ENCODE measurements at places on chromosomes 6 and 20.

DNA sequence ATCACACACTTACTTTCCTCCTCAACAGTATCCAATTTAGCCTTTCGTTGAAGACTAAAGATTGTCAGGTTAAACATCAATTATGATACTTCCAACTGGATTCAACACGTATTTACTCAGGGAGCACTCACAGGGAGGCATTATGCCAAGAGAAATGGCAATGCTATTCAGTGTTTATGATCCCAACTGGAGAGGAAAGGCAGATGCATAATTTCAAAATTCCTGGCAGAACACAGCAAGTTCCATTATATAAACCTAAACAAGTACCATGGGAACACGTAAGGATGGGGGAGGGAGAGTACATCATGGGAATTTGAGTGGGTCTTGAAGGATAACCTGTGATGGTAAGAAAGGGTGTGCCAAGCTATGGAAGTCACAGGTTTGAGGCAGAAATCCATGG lies 112.7 kb downstream of the ISM1 start:
- DNase-seq: no peak

GRCh38 chr6:5030596-5031136 lies 26.8 kb upstream of the RPP40 start:
- DNase-seq: peak; percentile 93

- DNase-seq: no peak
These were observed 143.6 kb downstream of the MRPL14 start for GRCh38 chr6:43983632-43984031.

DNA sequence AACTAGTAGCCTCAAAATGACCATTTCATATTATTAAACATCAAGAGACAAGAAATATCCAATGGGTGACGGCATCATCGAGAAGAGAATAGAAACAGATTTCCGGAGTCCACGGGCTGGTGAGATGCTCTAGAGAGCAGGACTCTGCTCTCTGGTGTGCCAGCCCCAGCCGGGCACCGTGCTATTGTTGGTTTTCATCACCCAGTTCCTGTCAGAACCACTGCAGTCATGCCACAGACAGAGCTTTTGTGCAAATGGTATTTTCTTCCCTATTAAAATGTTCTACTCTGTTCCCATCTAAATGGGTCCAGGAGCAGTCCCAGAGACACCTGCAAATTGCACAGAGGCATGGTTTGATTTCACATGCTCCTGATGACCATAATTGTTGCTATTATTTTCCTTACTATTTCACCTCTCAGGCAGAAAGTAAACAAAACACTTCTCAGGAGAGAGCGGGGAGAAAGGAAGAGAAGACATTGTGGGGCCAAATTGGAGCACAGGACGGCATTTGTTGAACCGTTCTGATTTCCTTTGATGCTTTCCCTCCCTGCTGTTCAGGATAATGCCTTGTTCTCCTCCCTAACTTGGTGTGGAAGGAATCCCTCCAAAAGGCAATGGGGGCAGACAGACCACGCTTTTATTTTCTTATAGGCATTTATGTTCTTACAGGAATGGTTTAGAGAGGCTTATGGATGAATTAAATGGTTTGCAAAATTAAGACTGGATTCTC lies 11.4 kb upstream of the RAMACL start:
- DNase-seq: no peak

DNA sequence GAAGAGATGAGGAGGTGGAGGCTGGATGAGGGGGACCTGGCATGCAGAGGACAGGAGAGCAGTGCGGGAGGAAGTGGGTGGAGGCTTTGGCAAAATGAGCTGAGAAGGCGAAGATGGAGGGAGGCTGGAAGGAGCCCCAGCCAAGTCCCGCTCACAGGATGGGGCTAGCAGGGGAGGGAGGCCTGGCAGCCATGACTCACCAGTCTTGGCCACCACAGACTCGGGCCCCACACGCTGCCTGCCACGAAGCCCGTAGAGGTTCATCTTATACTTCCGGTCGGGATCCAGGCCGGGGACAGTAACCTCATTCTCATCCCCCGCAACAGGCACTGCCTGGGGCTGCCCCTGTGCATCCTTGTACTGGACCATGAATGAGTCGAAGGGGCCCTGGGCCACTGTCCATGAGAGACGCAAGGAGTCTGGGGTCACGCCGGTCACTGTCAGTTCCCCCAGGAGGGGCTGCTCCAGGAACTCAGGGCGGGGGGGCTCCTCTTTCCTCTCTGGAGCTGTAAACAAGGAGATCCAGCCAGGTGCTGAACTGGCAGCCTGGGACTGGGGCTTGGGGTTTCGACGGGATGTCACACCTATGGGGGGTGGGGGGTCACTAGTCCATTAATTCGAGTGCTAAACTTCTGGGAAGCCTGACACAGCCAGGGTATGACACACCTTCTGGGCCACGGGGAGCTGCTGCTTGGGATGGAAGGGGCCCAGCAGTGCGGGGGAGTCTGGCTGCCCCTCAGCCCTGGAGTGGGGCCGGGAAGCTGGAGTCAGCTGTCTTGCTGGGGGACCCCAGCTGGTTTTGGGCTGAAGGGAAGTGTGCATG lies 27.8 kb downstream of the TNXB start:
- no peak for DNase-seq

DNA sequence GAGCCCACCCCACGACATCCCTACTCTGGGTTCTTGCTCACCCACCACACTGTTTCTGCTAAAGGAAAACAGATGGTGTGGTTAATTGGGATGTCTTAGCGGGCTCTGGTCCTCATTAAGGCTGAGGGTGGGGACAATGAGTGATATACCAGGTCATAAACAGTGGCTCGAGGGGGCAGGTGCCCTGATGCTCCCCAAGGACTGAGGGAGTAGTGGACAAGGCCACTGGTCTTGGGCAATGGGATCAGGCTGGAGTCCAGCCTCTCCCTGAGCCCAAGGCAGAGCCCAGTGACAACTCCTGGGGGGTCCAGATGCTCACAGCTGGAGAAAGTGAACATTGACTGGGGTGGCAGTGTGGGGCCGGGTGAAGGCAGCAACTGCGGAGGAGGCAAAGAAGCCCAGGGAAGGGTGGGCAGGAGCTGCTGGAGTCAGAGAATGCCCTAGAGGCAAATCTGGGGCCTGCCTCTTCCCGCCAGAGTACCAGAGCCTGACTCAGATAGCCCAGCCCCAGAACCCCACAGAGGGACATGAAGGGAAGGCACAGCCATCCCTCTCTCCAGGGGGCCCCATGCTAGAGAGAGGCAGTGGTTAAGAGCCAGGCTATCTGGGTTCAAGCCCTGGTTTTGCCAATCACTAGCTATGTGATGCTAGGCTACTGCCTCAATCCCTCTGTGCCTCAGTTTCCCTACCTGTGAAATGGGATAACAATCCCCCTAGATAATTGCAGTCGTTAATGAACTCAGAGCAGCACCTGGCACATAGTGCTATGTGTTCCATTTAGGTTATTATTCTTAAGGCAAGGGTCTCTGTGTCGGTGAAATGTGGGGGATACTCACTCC lies 72.3 kb downstream of the MRPL14 start:
- DNase-seq: no peak

GRCh38 chr6:142914937-142915697 lies 29.9 kb downstream of the HIVEP2 start:
- no peak for DNase-seq

- DNase-seq: no peak
These were observed 9.2 kb downstream of the SLC35A1 start for GRCh38 chr6:87481931-87482330.

DNA sequence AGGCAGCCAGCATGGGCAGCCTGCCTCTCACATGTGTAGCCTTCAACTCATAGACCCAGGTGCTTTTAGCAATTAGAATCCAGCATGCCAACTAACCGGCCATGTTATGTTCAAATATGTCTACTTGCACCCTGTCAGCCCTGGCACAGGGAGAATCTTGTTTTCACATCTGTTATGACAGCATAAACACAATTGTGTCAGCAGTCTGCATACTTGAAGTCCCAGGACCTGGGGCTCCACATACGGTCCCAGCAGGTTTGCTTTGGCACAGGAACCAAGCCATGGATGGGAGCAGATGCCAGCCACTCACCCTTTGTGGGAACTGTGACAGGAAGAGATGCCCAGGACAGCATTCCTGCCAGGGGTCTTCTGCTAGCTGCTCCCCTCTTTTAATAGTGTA lies 67.2 kb upstream of the SYNDIG1 start:
- DNase-seq: no peak

DNA sequence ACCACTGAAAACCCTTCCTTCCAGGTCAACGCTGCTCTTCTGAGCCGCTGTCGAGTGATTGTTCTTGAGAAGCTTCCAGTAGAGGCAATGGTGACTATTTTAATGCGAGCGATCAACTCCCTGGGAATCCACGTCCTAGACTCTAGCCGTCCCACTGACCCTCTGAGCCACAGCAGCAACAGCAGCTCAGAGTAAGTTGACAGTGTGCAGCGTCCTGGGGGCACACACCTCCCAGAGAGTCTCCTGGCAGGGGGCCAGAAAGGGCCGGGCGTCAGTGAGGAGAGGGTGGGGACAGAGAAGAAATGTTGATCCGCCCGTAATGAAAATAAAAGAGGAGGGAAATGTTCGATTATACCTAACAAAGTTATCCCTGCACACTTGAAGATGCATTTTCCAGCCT lies 5.0 kb downstream of the WRNIP1 start:
- peak; percentile 81 for DNase-seq

DNA sequence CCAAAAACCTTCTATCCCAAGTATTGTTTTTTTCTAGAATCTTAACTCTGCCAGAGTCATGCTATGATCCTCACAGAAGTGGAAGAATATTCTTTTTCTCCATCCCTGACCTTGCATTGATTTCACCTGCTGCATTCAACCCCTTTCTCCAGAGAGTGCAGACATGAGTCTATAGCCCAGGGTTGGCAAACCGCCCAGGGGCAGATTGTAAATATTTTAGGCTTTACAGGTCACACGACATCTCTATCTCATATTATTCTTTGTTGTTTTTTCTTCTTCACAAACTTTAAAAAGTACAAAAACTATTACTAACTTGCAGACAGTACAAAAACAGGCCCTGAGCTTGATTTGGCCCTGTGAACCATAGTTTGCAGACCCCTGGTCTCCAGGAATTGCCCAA lies 112.1 kb upstream of the ASF1A start:
- DNase-seq: no peak

Data from erythroblast (primary cell).